ENCODE measurements at places on chromosomes 6 and 20.

DNA sequence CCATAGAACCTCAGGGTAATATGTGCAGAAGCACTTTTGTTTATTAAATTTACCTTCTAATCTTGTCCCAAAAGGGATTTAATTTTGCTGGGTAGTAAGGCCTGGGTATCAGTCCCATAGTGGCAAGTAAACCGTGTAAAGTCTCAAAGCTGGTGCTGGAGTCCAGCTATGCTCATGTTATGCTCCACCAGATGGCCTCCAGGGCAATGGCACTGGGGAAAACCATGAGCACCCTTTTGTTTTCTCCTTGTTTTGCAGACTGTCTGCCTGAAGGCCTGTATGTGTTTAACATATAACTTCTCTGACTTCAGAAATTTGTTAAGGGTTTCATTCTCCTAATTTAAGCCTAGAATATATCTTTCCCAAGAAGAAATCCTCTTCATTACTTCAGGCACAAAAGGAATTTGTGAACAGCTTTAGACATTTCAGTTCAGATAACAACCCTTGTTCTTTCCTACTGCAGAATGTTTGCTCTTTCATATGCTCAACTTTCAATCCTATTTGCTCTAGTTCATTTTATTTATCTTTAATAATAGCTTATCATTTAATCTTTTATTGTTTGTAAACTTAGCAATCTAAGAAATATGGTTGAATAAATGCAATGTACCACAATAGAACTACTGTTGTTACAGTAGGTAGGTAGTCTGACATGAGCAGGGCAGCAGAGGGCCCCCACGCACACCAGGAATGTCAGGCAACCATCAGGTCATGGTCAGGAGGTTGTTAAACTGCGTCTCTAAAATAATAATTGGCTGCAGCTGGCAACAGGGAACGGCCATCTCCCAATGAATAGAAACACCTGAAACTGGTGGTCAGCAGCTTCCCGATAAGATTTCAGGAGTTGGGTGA lies 162.8 kb downstream of the TENT5A start:
- no peak for DNase-seq

DNA sequence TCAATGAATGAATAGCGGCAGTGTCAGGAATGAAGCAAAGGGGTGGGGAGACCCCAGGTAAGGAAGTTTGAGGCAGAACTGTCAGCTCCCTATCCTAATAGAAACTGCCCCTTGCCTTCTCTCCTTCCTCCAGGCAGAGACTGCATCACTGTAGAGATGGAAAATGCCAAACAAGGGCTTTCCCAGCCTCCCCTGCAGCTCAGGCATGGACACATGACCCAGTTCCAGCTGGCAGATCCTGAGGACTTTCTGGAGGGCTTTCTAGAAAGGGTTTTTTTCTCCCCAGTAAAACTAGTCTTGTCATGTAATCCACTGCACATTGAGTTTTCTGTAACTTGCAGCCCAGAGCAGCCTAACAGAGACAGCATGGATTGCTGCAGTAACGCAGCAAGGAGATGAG lies 17.9 kb upstream of the PNPLA1 start:
- no peak for DNase-seq

GRCh38 chr20:23971310-23971709 lies 17.3 kb downstream of the GGTLC1 start:
- DNase-seq = no peak

DNA sequence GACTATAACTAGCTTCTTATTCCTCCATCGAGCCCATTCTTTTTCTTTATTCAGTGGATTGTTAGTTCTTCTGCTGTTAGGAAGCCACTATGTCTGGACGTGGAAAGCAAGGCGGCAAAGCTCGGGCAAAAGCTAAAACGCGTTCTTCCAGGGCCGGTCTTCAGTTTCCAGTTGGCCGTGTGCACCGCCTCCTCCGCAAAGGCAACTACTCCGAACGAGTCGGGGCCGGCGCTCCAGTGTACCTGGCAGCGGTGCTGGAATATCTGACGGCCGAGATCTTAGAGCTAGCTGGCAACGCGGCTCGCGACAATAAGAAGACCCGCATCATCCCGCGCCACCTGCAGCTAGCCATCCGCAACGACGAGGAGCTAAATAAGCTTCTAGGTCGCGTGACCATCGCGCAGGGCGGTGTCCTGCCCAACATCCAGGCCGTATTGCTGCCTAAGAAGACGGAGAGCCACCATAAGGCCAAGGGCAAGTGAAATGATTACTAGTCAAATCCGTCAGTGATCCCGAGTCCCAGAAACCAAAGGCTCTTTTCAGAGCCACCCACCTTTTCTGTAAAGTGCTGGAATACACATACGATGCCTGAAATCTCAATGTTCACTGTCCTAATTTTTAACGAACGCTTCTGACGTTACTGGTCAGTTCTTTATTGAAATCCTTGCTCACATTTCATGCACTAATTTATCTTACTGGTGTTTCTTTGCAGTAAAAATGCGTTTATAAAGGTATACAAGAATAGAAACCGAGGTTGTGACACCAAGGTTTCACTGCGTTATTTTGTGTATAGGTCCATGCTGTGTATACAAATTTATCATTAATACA lies 129.9 kb downstream of the HFE start:
- DNase-seq = no peak

DNA sequence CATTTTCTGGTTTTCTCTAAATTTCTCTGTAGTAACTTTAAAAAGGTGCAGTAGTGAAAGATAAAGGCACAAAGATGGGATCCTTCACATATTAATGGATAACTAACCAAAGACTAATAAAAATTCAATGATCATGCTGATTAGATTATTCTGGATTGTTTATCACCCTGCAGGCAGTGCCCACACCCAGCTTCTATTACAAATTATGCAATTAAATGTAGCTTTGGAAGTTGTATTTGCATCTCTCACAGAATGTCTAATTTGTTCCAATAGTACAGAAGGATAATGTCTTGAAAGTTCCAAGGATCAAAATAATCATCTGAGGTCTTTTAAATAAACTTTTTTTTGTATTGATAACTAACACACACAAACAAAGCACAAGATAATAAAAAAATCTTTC lies 837.6 kb downstream of the HACE1 start:
- no peak for DNase-seq

GRCh38 chr20:58454460-58454859 lies 60.7 kb downstream of the APCDD1L start:
- no peak for DNase-seq

- no peak for DNase-seq
Observed at GRCh38 chr20:25527949-25528348, 57.4 kb downstream of the NINL start.

DNA sequence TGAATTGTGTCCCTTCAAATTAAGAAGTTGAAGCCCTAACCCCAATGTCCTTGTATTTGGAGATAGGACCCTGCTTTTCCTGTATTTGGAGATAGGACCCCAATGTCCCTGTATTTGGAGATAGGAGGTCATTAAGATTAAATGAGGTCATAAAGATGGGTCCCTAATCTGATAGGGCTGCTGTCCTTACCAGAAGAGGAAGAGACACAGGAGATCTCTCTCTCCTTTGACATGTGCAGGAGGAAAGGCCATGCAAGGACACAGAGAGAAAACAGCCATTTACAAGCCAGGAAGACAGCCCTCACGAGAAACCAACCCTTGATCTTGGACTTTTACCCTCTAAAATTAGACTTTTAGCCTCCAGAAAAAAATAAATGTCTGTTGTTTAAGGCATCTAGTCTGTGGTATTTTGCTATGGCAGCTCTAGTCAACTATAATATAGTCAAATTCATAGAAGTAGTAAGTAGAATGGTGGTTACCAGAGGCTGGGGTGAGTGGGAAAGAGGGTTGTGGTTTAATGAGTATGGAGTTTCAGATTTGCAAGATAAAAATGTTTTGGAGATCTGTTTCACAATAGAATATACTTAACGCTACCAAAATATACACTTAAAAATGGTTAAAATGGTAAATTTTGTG lies 59.3 kb downstream of the UBE3D start:
- DNase-seq = no peak

- DNase-seq = no peak
Observed at GRCh38 chr6:128327890-128328289, 192.5 kb downstream of the PTPRK start.

GRCh38 chr6:151263035-151263434 lies 23.3 kb downstream of the AKAP12 start:
- no peak for DNase-seq

DNA sequence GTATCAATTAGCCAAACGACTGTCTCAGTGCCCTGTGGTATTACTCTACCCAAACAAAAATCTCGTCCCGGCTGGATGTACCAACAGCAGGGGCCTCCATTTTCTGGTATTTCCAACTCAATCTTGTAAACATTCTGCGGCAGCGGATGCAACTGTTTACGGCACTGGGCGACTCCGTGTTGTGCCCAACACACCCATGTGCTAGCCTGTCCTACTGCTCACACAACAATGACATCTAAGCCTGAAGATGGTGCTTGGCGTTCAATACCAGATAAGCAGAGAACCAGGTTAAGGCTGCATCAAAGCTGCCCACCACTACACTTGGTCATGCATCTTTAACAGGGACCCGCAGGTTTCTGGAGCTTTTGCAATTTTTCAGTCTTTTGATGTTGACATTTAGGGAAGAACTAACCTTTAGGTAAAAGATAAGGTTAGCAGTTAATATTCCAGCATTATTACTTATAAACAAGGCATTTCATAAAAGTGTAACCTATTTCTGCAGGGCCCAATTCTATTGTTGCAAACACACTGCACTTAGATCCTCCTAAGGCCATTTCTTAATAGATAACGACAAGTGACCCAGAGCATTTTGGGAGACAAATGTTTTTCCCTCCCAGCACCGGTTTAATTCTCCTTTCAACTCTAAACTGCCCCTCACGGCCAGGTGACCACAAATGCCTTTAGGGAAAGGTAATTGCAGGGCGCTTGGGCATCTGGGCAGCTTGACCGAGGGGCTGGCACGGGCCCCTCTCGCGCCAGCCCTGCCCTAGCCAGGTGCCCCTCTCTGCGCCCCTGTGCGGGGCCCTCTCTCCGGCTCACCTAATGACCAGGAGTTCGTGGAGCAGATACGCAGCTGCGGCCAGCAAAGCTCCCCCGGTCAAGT lies 945 bp downstream of the FAXC start:
- DNase-seq = no peak

- no peak for DNase-seq
Observed at GRCh38 chr6:19181211-19181610, 656.0 kb upstream of the ID4 start.

DNA sequence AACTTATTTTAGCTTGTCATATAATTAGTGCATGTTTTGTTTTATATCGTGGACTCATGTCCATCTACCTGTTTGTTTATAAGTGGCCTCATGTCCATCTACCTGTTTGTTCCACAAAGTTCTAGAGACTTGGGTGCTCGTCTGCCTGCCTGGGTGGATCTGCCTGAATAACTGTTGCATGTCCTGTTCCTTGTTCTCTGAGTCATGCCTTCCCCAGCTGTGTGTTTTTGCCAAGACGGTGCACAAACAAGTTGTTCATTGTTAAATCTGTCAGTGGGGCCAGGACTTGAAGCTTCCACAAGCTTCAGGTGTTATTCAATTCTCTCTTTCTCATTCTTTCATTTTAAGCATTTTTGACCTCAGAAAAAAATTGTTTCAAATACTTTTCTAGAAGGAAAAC lies 358.0 kb upstream of the CITED2 start:
- DNase-seq = no peak

GRCh38 chr6:80527552-80528052 lies 421.1 kb downstream of the BCKDHB start:
- DNase-seq = peak; percentile 75

DNA sequence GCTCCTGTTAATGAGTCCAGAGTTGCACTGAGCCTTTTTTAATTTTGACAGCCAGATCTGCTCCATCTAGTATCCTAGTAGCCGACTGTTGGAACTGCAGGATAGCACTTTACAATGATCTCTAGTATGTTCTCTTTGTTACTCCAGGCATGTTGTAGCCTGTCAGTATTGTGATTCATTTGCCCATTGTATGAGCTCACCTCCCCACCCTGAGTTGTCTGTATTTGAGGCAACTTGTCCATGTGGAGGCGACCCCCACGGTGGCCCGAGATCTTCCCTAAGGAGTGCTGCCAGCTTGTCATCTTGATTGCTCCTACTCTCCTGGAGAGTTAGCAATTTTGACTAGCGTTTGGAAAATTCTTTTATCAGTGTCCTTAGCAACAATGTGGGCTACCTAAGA lies 67.2 kb downstream of the DHX35 start:
- no peak for DNase-seq

- DNase-seq = no peak
Observed at GRCh38 chr6:39714802-39715201, 10.4 kb downstream of the KIF6 start.

- no peak for DNase-seq
Observed at GRCh38 chr20:10134176-10134575, 84.5 kb upstream of the SNAP25 start.

DNA sequence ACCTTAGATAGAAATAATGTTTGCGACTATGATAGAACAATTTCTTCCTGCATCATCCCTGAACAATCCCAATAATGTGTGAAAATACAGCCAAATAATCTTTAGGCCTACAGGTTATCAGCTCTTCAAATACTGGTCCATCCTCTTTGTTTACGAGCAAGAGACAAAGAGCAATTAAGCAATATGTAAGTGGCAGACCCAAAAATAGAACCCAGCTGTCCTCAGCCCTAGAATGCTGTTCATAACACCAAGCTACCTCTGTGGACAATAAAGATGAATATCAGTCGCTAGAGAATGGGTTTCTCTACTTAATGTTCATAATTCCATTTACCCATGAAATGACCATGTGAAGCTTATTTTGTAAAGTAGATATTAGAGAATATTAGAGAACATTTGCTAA lies 28.4 kb upstream of the OSTM1 start:
- no peak for DNase-seq

- no peak for DNase-seq
Observed at GRCh38 chr6:136566007-136566487, 15.8 kb upstream of the MAP7 start.

DNA sequence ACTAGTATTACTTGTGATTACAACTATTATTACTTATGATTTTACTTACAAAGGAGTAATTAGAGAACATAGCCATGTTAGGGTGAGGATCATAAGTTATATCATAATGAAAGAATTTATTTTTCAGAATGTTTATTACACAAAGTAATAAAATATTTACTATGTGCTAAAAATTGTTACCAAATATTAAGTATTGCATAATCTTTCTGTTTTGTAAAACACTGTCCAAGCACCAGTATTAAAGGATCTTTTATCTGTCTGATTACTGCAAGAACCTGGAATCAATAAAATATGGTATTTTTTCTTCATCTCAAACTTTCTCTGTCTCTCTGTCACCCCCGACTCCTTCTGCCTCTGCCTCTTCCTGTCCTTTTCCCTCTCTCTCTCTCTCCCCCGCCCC lies 250.1 kb downstream of the BCKDHB start:
- no peak for DNase-seq

- DNase-seq = no peak
Observed at GRCh38 chr20:53597030-53597482, 3.4 kb upstream of the ZNF217 start.

DNA sequence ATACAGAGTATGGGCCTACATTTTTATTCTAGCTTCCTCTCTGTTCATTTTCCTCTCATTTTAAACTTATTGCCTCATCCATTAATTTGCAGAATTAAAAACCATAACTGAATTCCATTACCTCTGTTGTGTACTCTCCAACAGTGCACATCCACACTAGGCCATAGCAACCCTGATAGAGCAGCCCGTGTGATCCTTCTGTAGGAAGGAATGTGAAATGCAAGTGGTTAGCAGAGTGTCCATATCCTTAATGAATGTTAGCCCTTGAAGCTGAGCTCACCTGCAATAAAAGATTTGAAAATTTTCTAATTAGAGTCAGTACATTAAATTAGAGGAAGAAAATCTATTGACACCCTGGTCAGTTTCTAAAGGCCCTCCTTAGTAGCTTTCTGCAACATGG lies 6.5 kb upstream of the GRIK2 start:
- no peak for DNase-seq

- no peak for DNase-seq
Observed at GRCh38 chr6:28634761-28635546, 109.3 kb downstream of the GPX5 start.

Data from NCI-H187 treated with DMSO at 0.1 percent for 48 hours (cell line).